Mucosa of gallbladder (tissue), 1 donor: ENCODE measurements at places on chromosomes 16 and 17. TPM values are rescaled to one million over a fixed set of nuclear protein-coding genes. Genes with fewer than 3 reads are reported as not detected.

The ABCA3 gene
- total RNA-seq = 18.3 TPM

The PRSS33 gene
- total RNA-seq = 1.8 TPM

The SEC14L1 gene
- total RNA-seq = 71.2 TPM

The KRTAP4-6 gene
- not detected for total RNA-seq

The SP6 gene
- total RNA-seq = 0.14 TPM

The ALOX12 gene
- total RNA-seq = not detected

The KCNJ12 gene
- 2.4 TPM for total RNA-seq

The NAE1 gene
- 46.1 TPM for total RNA-seq

The ADAP2 gene
- 21.7 TPM for total RNA-seq

The RMI2 gene
- 4.4 TPM for total RNA-seq

DNA sequence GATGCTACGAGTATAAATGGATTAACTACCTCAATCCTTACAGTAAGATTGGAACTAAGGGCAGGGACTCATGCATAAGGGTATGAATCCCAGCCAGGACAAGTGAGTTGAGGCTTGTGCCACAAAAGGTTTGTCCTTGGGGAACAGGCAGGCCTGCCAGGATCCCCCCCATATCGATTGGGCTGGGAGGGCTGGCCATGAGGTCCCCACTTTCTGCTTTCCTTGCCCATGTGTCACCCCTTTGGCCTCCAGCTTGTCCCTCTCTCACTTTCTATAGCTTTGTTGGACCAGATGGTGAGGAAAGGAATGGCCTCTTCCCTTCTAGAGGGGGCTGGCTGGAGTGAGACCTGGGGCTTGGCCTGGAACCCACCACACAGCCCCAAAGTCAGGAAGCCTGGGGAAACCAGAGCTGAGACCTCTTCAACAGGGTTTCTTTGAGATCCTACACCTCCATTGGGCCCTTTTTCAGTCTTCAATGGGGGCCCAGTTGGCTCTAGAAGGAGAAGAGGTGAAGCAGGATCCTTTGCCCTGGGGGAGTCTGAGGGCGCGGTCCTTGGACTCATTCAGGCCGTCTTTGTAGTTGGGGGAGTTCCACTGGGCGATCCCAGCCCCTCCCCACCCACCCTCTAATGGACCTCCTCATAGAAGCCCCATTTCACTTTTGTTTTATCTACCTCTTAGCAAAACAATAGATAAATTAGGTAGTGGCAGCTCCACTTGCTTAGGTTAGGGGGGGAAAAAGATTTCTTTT lies 57.3 kb downstream of the IGF2BP1 start:
- DNase-seq = no peak

GRCh38 chr16:47815655-47816054 lies 340.1 kb downstream of the ABCC12 start:
- DNase-seq = no peak

GRCh38 chr16:78780808-78781207 lies 681.4 kb downstream of the WWOX start:
- DNase-seq = no peak

DNA sequence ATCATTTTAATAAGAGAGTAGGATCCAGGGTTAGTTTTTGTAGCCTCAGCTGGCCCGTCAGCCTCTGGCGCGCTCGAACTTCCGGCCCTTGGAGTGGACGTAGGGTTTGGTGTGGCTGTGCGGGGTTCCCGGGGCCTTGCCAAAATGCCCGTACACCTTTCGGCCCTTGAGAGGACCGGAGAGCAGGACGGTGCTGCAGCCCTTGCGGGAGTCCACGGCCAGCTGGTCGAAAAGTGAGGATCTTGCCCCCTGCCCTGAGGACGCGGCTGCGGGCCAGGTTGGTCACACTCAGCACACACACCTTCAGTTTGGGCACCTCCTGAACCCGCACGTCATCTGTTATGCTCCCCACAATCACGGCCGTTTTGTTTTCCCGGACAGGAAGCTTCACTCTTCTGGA lies 42.2 kb upstream of the CNTNAP4 start:
- DNase-seq = no peak

- DNase-seq = no peak
Observed at GRCh38 chr17:61378658-61379456, 20.8 kb upstream of the TBX2 start.

- DNase-seq = no peak
Observed at GRCh38 chr17:60224064-60224463, 74.3 kb downstream of the CA4 start.

DNA sequence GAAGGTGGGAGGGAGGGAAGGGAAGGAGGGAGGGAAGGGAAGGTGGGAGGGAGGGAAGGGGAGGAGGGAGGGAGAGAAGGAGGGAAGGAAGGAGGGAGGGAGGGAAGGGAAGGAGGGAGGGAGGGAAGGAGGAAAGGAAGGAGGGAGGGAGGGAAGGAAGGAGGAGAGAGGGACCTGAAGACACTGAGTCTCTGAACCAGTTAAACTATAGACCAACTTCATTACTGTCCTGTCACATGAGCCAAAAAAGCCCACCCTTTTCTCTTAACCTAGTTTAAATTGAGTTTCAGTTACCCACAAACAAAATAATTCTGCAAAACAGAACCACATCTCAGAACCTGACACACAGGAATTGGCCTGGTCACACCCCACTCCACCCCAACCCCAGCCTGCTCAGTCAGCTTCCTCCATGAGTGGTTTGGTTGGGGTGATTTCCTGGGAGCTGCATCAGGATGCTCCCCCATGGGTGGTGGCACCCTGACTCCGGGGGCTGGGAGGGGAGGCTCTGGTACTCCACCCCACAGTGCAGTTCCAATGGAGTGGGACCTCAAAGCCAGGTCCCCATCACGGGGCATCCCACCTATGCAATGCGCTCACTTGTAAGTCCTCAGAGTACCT lies 4.7 kb upstream of the PRR29 start:
- DNase-seq = no peak

DNA sequence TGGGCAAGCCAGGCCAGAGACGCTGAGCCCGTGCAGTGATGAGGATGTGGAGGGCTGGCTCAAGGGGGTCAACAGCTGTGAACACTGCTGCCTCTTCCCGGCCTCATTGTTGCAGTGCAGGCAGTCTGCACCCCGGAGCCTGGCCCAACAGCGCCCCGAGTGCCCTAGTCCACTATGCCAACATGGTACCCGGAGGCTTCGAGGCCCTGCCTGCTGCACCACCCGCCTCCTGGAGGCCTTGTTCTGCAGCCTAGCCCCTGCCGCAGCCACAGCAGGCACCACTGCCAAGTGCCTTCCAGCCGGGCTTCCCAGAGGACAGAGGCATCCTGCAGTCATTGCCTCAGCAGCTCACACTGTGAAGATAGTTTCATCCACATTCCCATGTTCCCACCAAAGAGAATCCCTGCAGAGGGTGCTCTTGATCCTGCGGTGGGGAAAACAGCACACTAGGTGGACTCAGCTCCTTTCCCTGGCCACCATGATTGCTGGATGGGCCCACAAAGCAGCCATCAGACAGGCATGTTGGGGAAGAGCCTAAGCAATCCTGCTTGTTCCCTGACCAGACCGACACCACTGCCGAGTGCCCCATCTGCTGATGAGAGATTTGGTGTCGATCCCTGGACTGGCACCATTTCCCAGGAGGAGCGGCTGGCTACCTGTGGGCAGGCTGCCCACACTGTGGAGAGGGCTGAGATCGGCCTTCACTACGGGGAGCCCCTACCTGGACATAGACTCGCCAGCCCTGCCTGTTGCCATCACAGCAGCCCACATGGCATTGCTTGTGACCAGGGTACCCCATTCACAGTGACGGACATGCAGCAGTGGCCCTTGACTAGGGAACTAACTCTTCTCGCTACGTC lies 44.9 kb downstream of the USP22 start:
- no peak for DNase-seq

DNA sequence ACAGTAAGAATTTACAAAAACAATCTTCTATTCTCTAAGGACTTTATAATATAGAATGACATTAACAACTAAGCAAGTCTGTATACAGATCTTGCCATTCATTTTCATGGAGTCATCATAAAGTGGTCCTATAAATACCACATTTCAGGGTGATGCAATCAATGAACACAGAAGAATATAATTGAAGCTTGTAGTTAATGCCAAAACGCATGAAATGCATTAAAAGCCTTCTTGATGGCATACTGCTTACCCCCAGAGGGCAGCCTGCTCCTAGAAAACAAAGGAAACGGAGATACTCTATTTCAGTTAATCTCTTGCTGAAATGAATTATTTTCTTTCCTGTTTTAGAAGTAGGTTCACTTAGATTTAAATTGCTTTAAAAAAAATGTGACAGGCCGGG lies 45.2 kb upstream of the STAC2 start:
- DNase-seq = no peak

GRCh38 chr17:1438593-1439083 lies 17.4 kb downstream of the CRK start:
- DNase-seq = no peak

DNA sequence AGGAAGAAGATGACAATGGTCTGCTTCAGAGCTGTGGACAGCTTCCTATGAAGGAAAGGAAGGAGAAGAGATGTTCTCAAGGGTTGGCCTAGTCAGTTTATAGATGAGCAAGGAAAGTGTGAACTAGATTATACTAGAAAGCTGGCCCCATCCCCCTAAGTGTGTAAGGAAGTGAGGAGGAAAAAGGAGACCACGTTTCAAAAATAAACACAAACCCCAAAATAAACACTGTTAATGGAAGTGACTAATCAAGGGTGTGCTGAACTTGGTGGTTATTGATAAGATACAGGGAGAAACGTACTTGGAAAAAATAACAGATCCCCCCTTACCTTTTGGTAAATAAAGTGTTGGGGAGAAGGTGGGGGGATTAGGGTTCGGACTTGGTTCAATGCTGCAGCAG lies 267.1 kb downstream of the SOX9 start:
- no peak for DNase-seq

DNA sequence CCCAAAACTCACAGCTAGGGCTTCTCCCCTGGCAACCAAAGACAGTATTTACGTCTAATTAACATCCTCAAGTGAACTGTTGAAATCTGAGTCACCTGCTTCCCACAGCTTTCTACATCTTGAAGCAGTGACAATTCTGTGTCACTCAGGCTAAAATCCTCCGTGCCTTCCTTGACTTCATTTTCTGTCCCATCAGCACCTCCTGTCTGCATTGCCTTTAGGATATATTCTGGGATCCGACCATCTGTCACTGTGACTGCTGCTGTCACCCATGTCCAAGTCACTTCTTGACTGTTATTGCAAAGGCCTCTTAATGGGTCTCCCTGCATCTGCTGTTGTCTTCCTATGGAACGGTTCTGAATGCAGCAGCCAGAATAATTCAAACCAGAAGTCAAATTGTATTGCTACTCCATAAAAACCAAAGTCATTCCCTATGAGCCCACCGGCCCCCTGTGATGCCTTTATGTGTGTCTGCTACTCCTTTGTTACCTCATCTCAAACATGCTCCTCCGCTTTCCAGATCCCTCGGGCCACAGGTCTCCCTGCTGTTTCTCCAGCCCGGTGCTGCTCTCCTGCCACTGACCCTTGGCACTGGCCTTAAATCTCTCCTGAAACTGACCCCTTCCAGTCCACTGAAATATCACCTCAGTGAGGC lies 56.9 kb downstream of the WWP2 start:
- no peak for DNase-seq

- no peak for DNase-seq
Observed at GRCh38 chr17:37741341-37742115, 3.3 kb downstream of the HNF1B start.

DNA sequence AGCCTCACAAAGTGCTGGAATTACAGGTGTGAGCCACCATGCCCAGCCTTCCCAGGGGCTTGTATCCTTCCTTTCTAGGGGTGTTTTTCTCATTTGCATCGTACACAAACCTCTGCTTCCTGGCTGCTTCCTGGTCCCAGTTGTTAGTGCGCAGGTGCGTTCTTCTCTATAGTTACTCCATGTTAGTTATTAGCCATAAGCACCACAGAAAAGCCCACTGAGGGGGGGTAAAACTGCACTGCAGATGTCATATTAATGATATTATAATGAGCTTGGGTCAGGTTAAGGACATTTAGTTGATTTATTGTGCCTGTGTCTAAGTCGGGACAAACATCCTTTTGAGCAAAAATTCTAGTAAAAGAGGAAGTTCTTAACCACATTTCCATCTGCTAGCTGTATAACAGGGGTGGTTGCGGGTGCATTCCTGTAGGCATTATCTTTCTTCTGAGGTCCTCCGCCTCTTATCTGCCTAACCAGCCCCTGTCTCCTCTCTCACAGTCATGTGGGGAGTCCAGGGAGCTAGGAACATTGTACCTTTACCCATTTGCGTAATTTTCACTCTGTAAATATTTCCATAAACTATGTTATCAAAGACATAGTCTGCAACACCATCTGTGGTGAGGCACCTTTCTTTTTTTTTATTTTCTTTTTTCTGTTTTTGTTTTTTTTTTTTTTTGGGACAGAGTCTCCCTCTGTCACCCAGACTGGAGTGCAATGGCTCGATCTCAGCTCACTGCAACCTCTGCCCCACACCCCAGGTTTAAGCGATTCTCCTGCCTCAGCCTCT lies 23.6 kb upstream of the ATF7IP2 start:
- DNase-seq = no peak

- no peak for DNase-seq
Observed at GRCh38 chr16:89318430-89318758, 100.9 kb downstream of the ZNF778 start.

DNA sequence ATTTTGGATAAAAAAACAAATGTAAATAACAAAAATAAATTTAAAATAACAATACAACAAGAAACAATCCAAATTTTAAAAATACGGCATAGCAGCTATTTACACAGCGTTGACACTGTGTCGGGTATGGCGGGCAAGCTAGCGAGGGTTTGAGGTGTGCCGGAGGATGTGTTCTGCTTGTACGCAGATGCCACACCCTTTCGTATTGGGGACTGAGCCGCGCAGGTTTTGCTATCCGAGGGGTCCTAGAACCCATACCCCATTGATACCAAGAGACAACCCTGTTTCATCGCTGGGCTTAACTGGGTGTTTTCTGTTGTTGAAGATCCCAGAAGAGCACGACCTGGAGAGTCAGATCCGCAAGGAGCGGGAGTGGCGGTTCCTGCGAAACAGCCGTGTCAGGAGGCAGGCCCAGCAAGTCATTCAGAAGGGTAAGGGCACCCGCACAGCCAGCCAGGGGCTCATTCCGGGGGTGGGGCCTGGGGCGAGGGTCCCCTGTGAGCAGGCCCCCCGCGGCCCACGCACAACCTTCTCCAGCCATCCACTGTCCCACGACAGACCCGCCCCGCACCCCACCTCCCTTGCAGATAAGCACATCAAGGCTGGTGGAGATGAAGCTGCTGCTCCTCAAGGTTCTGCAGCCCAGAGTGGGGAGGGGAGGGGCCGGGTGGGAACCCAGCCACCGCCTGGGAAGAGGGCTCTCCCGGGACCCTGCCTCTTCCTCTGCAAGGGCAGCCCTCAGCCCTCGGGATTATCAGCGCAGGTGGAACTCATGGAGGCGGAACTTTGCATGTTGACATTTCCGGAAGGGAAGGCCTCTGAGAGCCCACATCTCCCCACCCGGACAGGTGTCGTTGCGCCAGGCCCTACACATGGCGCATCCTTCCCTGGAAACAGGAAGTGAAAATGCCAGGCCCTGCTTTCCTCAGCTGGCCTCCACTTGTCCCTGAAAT lies 51.2 kb upstream of the CHMP6 start:
- no peak for DNase-seq

- no peak for DNase-seq
Observed at GRCh38 chr16:20833086-20833485, 26.8 kb downstream of the REXO5 start.

GRCh38 chr16:16030449-16030848 lies 81.0 kb downstream of the ABCC1 start:
- DNase-seq = no peak
